ENCODE measurements at places on chromosomes 5 and 9. TPM values are rescaled to one million over a fixed set of nuclear protein-coding genes. Genes with fewer than 3 reads are reported as not detected.

PFN3 gene
- total RNA-seq: not detected

GFI1B gene
- total RNA-seq: not detected

PRR16 gene
- 0.45 TPM for total RNA-seq

LVRN gene
- total RNA-seq: 1.6 TPM

WWC1 gene
- 5.6 TPM for total RNA-seq

SPATA31E1 gene
- total RNA-seq: 0.22 TPM

NRARP gene
- total RNA-seq: not detected

SLCO6A1 gene
- total RNA-seq: not detected
